Osteocyte (in vitro differentiated cells): ENCODE measurements at places on chromosomes 11 and 22. TPM values are rescaled to one million over a fixed set of nuclear protein-coding genes. Genes with fewer than 3 reads are reported as not detected.

- no peak for DNase-seq
- no peak overlapping the region for H3K27ac ChIP-seq
- H3K4me1 ChIP-seq: peaks cover 20% of the 10 kb centered on the region
- no peaks in the 10 kb centered on the region for H3K27me3 ChIP-seq
- no peak overlapping the region for H3K4me3 ChIP-seq
- H3K36me3 ChIP-seq: no peaks in the 10 kb centered on the region
Observed at GRCh38 chr11:125123947-125124617, 12.7 kb upstream of the TMEM218 start.

DNA sequence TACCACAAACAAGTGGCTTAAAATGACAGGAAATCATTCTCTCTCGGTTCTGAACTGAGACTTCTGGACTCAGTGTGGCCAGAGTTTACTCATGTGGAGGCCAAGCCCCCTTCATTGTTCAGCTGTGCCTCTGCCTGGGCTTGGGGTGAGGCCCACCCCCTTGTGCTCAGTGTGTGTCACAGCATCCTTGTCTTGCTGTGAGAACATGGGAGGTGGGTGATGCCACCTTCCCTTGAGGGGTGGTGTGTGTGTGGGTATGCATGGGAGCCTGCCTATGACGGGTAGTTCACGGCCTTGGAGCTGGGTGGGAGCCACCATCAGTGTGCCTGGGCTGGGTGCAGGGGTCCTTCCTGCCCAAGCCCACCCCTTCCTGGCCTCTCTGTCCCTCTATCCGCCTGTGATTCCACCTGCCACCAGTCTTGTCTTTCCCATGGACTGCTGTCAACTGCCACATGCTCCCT, 101.7 kb downstream of the MORC2 start:
- H3K27me3 ChIP-seq: no peaks in the 10 kb centered on the region
- DNase-seq: no peak
- peaks cover 16% of the 10 kb centered on the region for H3K4me1 ChIP-seq
- H3K27ac ChIP-seq: no peak overlapping the region

DNA sequence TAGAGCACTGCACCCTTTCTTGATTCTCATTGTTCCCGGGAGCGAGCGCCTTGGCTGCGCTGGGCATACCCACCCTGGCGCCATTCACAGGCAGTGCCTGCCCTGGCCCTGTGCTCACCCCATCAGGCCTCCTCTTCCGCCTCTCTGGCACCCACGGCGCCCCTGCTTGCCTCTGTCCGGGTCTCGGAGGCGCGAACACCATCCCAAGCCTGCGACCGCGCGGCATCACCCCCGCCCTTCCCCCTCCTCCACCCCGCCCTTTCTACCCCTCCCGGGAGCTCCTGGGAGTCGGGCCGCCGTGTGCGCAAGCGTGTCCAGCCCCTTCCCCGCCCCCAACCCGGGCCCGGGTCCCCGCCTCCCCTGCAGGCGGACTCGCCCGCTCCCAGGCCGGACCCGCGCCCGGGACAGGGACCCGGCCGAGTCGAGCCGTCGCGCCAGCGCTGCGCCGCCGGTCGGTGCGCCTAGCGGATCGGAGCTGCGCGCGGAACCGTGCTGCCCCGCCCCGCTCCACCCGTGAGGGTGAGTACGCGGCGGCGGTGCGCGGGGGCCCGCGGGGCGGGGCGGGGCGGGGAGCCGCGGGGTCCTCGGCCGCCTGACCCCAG, at the start of gene ST3GAL4:
Gene ST3GAL4, plus strand, starts transcription at position 363 of the 602 bp plus-strand sequence. CDS start 50,470 bp downstream, outside the sequence.
- peak within 1 kb of the TSS; percentile 94 for H3K27ac ChIP-seq
- peak within 1 kb of the TSS; percentile 87 for H3K4me3 ChIP-seq
- H3K36me3 ChIP-seq: peaks cover 5% of the 10 kb centered on the region
- peak; percentile 93 for DNase-seq
- H3K4me1 ChIP-seq: peaks cover 74% of the 10 kb centered on the region
- no peaks in the 10 kb centered on the region for H3K27me3 ChIP-seq

DNA sequence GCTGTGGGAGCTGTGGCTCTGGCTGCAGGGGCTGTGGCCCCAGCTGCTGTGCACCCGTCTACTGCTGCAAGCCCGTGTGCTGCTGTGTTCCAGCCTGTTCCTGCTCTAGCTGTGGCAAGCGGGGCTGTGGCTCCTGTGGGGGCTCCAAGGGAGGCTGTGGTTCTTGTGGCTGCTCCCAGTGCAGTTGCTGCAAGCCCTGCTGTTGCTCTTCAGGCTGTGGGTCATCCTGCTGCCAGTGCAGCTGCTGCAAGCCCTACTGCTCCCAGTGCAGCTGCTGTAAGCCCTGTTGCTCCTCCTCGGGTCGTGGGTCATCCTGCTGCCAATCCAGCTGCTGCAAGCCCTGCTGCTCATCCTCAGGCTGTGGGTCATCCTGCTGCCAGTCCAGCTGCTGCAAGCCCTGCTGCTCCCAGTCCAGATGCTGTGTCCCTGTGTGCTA, 514 bp downstream of the KRTAP5-9 start:
- no peak for DNase-seq
- H3K27ac ChIP-seq: no peak overlapping the region
- H3K4me3 ChIP-seq: no peak overlapping the region
- no peaks in the 10 kb centered on the region for H3K36me3 ChIP-seq
- no peaks in the 10 kb centered on the region for H3K4me1 ChIP-seq

- H3K36me3 ChIP-seq: no peaks in the 10 kb centered on the region
- H3K27me3 ChIP-seq: peaks cover 31% of the 10 kb centered on the region
- no peak for DNase-seq
- H3K27ac ChIP-seq: no peak overlapping the region
Observed at GRCh38 chr22:36986242-36986821, 32.9 kb downstream of the TST start.

GRCh38 chr11:61413496-61413895, 16.3 kb downstream of the CPSF7 start:
- no peak overlapping the region for H3K27ac ChIP-seq
- H3K36me3 ChIP-seq: peaks cover 55% of the 10 kb centered on the region
- DNase-seq: no peak
- no peaks in the 10 kb centered on the region for H3K27me3 ChIP-seq
- no peak overlapping the region for H3K4me3 ChIP-seq
- no peaks in the 10 kb centered on the region for H3K4me1 ChIP-seq

- H3K27me3 ChIP-seq: peaks cover 25% of the 10 kb centered on the region
- no peaks in the 10 kb centered on the region for H3K36me3 ChIP-seq
- peaks cover 10% of the 10 kb centered on the region for H3K4me1 ChIP-seq
- no peak overlapping the region for H3K27ac ChIP-seq
- DNase-seq: no peak
Observed at GRCh38 chr11:121613724-121614123, 161.0 kb upstream of the SORL1-AS1 start.

DNA sequence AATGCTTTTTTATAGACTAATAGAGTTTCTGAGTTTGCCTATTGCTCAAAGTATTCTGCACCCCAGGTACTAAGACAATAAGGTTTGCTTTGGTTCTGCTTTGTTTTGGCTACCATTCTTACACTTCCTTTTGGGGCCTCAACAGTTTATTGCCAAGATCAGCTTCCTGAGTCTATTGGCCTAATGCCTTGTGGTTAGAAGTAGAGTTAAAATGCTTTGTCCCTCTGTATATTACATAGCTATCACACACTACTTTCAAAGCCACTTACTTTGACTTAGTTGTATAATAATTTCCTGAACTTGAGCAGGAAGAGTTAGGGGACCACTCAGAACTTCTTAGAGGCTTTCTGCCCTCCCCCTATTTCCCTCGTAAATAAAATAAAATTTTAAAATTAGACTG, 96.5 kb downstream of the DLG2 start:
- H3K4me1 ChIP-seq: no peaks in the 10 kb centered on the region
- H3K4me3 ChIP-seq: no peak overlapping the region
- DNase-seq: no peak
- no peaks in the 10 kb centered on the region for H3K36me3 ChIP-seq
- no peaks in the 10 kb centered on the region for H3K27me3 ChIP-seq

DNA sequence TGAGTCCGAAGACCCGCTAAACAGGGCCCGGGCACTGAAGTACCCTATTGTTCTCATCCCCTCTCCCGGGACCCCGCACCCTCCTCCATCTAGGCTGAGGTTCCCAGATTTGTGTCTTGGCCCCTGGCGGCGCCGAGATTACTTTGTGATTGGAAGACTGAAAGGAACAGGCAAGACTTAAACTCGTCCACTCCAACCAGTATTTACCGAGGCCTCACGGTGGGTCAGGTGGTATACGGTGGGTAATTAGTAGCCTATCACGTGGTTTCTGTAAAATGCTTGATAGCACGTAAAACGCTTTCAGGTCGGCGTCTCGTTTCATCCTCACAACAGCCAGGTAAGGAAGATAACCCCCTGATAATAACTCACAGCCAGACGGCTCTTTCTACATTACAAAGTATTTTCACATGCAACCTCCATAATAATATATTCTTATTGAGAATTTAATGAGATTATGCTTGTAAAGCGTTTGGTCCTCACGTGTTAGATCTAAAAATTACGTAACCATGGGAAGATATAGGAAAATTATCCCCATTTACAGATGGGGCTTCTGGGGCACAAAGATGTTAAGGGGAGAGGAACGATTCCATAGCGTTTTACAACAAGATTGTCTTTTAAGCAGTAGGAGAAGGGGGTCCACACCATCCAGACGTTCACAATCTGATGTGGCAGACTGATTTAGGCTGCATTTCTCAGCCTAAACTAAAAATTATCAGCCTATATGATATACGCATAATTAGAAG, 642 bp upstream of the PIK3C2A start:
- H3K4me3 ChIP-seq: peak overlapping the region; percentile 90
- no peaks in the 10 kb centered on the region for H3K27me3 ChIP-seq
- H3K4me1 ChIP-seq: peaks cover 27% of the 10 kb centered on the region

GRCh38 chr11:105577641-105578040, 32.2 kb upstream of the GRIA4 start:
- DNase-seq: no peak
- no peaks in the 10 kb centered on the region for H3K4me1 ChIP-seq
- no peaks in the 10 kb centered on the region for H3K27me3 ChIP-seq
- H3K27ac ChIP-seq: no peak overlapping the region

GRCh38 chr11:4093519-4094347, 866 bp upstream of the RRM1 start:
- H3K27ac ChIP-seq: peak overlapping the region; percentile 97
- peaks cover 23% of the 10 kb centered on the region for H3K4me1 ChIP-seq

- no peaks in the 10 kb centered on the region for H3K27me3 ChIP-seq
- no peaks in the 10 kb centered on the region for H3K36me3 ChIP-seq
- DNase-seq: no peak
- H3K4me3 ChIP-seq: no peak overlapping the region
- H3K27ac ChIP-seq: no peak overlapping the region
Observed at GRCh38 chr22:44128958-44129618, 51.6 kb upstream of the PARVG start.

LDHA gene
- 485 and 491 TPM in 2 replicates for total RNA-seq

CFAP300 gene
- total RNA-seq: 3.1 and 4.9 TPM in 2 replicates

PGA4 gene
- total RNA-seq: not detected in 2 replicates

UQCC3 gene
- 6.3 and 6.8 TPM in 2 replicates for total RNA-seq

OR8K3 gene
- not detected in 2 replicates for total RNA-seq

INS gene
- total RNA-seq: not detected in 2 replicates

NLRP6 gene
- not detected in 2 replicates for total RNA-seq
